ENCODE measurements at places on chromosomes 6 and 20.

DNA sequence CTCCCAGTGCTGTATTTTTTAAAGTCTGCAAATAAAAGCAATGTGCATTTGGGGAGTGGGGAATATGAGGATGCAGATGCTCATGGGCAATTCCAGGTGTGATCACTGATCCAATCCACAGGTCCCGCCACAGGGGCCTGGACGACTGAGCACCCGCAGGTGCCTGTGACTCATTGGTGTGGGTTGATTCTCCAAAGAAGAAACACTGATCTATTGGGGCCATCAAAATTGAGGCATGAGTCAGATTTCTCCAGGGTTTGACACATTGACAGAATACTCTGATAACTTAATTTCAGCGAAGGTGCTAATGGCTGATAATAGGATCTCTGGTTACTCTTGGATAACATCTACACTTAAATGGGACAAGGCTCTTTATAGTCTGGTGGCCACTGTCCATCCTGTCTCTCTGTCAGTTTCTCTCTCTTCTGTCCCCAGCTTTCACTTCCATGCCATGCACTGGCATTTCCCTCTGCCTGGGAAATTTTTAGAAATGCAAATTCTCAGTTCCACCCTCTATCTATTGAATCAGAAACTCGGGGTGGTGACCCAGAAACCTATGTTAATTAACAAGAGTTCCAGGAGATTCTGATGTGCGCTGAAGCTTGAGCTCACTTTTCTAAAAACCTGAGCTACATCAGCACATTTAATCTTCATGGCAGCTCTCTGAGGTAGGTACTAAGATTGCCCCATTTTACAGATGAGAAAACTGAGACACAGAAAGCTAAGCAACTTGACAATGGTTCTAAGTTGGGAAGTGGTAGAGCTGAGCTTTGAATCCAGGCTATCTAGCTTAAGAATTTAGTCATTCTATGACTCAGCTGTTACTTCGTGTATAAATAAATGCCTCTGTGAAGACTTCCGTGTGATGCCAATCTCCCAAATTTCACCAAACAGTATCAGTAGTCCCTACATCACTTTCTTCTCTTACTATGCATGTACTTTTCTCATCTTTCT lies 10.2 kb upstream of the RCAN2 start:
- no peak for DNase-seq

DNA sequence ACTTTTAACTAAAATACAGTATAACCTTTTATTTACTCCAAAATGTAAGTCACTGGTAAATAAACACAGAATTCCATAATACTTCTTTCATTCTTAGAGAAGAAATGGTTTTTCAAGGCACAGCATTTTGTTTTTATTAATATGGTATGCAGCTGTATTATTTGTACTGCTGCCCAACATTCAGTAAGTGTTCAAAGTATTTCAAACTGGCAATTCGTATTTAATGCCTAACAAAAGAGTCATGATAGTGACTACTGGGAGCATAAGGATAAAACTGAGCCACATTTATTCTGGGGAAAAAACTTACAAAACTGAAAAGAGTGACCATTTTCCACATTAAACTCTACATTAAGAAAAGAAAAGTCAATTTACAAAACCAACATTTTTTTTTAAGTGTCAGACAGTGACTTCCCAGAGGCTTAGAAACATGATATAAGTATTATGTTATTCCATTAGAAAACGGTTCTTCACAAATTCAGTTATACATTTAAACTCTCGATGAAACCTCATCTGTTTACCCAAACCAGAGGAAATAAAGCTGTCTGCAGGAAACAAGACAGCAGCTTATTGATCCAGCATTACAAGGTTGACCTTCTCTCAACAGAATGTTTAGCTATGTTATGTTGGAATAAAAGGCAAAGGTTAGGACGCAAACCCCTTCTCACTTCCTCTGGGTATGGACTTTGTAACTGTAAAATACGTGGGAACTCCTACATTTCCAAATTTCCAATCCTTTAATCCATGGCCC lies 24.3 kb downstream of the EPB41L2 start:
- DNase-seq: no peak

DNA sequence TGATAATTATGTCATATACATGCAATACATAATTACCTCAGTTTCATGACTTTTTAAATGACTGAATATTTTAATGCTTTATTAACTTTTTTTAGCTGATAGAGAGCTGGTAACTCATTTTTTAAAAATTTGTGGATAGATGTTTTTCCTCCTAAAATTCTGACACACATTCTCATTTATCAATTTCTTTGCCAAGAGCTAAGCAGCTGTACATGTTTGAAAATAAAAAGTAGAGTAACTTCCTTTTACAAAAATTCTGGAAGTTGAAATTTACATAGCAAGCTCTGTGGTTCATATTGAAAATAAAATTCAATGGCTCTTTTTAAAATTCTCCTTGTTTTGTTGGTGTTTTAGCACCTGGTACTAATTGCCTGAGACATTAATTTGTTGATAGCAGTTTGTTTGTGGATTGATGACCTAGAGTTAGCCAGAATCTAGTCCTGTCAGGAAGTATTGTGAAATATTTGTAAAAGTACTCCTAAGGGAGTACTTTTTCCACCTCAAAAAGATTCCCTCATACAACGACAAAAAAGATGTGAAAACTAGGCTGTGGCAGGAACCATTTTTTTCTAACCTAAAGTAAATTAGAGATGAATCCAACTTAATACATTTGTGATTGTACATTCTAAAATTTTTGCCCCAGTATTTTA lies 621.8 kb downstream of the BCKDHB start:
- DNase-seq: no peak

GRCh38 chr6:32271429-32271828 lies 47.6 kb upstream of the NOTCH4 start:
- no peak for DNase-seq

DNA sequence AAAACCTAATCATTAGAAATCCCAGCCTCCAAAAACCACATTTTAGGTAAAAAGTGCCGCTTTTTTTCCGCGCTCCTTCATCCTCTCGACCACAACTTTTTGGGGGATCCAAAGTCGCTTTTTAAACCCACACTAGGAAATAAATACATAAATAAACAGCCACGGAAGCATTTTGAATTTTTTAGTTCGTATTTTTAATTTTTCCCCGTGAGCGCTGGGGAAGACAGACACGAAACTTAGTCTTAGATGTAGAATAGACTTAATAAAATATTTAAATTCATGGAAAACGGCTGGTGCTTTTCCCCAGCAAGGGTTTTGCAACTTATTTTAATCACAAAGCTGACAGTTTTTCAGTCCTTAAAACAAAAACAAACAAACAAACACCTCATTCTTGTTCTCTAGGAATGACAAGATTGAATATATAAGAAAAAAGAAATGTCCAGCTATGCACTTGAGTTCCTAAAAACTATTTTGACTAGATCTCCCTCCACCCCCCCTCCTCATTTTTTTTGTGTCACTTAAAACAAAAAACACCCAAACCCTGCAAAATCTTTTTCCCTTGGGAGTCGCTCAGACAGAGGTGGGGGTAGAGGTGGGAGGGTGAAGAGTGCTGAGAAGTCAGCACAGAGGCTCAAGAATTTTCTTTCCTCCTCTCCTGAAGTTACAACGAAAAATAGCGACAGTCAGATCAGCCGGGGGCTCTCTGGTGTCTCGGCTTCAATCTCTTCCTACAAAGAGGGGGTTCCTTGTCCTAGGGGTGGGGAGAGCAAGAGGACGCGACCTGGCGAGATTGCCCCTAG lies 43.4 kb upstream of the SUPT3H start:
- no peak for DNase-seq

DNA sequence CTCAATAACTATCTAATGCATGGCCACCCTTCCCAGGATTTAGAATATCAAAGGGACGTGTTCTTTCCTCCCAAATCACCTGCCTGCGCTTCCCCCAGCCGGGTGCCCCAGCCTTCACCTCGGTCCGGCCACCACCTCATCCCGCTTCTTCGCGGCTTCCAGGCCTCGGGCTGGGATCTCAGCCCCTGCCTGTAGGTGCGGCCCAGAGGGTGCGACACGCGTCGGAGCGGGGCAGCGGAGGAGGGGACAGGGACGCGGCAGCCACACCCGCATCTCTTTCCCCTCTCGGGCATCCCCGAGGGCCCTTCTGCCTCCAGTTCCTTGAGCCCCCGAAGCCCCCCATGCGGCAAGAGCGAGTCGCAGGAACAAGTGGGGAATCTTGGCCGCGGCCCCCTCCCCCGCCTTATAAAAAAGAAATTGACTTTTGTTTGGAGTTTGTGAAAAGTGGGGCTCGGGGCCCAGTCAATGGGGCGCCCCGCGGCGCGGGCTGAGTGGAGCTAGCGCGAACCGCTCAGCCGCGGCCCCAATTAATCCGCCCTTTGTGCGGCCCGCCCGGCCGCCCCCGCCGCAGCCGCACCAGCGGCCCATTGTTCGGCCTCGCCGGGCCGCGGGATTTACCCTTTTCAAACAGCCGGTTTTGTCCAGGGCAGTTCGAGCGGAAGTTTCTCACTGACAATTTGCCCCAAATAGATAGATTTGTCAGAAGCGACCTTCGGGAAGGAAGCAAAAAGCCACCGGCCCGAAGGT lies 8.4 kb upstream of the NR2E1 start:
- DNase-seq: peak; percentile 11

DNA sequence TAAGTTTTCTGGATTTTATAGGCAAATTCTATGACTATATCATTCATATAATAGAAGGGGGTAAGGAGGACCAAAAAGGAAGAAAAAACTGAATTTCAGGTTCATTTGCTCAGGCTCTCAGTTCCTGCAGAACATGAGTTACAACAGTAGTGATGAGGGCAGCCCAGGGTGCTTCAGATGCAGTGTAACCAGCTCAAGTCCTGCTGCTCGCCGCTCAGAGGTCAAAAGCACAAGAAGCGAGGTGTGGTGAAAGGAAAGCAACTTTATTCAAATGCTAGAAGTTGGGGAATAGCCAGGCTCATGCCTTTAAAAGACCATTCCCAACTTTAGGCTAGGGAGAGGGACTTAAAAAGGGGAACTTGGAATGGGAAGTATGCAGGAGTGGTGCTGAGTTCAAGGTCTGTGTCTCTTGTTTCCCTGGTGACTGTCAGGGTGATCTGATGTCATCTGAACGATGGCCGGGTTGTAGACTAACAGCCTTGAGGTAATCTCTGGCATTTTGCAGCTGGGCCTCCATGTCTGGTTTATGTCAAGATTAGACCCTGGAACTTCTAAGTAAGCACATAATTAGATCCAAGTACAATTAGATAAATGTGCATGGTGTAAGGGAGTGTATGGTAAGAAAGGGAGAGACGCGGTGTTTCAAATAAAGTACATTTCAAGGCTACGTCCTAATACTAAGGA lies 14.5 kb upstream of the SEC63 start:
- no peak for DNase-seq

GRCh38 chr6:90025523-90026061 lies 131.3 kb downstream of the GJA10 start:
- DNase-seq: peak; percentile 71

DNA sequence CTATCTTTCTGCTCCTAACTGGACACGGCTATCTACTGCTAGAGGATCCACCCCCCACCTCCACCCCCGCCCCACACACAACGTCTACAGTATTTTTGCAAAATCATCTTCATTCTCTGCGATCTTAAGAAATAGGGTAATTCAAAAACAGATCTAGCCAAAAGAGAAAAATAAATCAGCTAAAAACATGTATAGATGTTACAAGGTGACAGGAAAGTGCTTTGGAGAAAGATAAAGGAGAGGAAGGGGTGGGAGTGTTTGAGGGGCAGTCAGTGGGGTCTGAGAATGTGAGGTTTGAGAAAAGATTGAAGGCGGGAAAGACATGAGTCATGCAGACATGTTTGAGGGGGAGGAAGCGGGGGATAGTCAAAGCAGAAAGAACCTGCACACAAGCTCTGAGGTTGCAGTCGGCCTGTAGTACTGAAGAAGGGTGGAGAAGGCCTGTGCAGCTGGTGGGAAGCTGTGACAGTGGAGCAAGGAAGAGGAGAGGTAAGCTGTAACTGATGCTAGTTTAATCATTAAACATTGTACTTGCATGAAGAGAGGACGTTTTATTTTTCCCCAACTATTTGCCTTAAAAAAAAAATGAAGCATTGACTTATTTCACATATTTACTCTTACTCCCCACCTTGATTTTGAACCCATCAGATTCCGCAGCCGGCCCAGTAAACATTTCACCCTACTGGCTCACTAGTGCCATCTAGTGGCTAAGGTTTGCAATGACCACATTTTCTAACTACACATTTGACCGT lies 332.6 kb downstream of the ADGRB3 start:
- DNase-seq: peak; percentile 65

- DNase-seq: no peak
Measured at GRCh38 chr6:137001299-137001976, 43.3 kb downstream of the IL20RA start.

DNA sequence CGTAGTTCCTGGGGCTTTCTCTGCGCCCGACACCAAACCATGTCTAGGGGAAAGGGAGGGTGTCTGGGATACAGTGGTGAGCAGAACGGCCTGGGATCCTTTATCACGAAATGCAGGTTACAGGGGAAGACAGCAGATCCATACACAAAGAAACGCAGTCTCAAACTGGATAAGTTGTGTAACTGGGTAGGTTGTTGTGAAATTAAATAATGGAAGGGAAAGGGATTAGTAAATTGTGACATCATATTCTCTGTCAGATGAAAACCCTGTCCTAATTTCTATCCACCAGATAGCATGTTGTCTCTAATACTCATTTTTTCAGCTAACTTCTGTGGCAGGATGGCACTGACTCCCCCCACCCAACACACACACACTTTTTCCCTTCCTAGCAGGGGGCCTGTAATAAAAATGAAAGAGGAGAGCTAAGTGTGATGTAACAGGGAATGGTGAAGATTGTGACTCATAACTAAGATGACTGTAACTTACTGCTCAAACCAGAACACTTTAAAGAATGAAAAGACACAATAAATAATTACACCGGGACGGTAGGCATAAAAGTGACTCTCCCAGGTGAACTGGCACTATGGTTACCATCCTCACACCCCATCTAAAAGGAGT lies 769 bp upstream of the TRPC4AP start:
- peak; percentile 59 for DNase-seq

DNA sequence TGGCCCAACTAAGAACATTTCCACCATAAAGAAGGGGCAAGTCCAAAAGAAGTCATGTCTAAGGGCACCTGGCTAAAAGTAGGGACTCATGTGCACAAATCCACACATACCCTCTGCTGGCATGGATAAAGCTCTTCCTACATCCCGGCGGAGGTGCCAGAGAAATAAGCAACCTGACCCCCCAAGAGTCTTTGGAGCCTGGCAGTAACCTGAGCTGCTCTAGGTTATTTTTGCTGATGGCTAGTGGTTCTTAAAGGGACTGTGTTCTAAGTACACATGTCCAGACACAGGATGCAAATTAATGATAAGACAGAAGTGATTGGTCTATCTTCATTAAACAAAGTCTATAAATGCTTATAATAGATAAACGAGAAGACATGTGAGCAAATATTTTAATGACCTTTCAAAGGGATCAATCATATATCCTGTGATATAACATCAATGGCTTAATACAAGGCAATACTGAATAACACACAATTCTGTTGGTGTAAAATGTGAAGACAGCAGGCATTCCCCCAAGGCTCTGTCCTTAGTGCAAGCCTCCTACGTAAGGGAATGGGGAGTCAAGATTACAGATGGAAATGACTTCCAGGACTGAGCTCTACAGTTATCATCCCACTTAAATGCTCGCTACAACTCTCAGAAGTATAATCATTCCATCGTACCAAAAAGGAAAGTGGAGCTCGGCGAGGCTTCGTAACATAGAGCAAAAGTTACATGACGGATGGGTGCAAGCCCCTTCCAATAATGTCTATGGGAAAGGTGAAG lies 52.5 kb downstream of the HIVEP2 start:
- no peak for DNase-seq
